ENCODE measurements at places on chromosomes 3 and 15.

DNA sequence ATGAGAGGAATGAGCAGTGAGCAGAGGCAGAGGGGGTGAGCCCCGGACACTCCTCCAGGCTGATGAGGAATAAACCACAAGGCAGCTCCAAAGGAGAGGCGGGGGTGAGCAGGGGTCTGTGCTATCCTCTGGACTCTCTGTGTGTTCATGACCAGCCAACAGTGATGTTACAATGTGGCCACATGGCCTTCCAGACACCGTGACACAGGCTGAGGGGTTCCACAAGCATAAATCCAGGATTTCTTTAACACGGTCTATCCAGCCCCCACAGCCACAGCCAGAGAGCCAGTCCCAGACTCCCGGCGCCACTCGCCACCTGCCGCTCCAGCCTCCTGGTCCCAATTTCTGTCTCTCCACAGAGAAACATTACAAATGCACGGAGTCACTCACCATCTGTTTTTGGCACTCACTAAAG is 24.4 kb downstream of the XXYLT1 start:
- no peak for DNase-seq

DNA sequence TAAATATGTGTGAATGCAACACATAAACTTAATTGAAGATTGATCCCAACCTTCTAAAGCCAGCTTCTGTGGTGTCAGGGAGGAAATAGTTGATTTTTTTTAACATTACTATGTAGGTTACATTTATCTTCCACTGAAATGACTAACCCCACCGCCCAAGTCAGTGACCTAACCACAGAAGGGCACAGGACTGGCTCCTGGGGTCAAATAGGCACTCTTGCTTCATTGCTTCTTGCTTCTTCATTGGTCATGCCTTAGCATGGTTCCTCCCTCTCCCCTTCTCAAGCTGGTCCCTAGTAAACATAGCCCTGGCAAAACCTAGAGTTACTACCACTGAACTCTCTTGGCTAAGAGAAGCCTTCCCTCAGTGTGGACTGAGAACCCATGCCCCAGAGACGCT is 12.3 kb downstream of the EIF1B start:
- DNase-seq: no peak

DNA sequence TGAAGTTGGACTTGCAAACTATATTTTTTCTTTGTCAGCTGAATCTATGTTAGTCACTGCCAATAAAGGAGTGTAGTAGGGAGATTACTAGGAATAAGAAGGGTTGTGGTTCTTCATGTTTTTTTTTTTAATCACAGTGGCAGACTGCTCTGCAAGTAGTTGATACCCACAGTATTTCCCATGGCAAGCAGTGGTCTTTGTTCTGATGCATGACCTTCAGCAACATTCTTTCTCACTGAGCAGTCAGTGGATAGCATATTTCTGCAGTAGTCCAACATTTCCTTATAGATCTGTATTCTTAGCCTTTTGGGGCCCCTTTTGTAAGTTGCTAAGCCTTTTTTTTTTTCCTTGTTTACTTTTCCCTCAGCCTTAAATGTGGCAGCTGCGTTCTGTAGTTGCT is 151.1 kb downstream of the DOCK3 start:
- DNase-seq: no peak

- DNase-seq: no peak
Observed at GRCh38 chr3:35708394-35709271, 69.3 kb downstream of the ARPP21 start.

DNA sequence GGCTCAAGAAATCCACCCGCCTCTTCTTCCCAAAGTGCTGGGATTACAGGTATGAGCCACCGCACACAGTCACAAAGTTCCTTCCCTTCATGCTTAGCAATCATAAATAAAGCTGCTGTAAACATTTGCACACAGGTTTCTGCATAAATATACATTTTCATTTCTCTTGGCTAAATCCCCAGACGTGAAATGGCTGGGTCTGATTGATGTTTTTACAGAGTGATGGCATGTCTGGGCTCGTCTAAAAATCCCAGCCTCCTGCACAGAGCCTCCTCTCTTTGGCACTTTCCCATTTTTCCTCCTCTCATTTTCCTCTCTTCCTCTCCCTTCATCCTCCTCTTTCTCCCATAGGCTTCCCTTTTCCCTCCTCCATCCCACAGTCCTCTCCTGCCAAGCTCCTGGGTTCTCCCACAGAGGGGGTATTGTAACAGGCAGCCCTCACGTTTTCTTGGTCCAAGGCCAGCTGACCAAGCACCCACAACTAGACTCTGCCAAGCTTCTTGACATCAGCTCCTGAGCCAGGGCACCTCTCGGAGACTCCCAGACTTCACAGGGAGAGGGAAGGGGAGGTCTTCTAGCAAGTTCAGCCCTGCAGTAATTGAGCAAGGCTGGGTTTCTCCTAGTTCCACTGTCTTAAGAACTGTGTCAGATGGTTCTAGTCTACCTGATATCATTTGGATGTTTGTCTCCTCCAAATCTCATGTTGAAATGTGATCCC is 10.5 kb upstream of the PLA2G4E start:
- DNase-seq: no peak

DNA sequence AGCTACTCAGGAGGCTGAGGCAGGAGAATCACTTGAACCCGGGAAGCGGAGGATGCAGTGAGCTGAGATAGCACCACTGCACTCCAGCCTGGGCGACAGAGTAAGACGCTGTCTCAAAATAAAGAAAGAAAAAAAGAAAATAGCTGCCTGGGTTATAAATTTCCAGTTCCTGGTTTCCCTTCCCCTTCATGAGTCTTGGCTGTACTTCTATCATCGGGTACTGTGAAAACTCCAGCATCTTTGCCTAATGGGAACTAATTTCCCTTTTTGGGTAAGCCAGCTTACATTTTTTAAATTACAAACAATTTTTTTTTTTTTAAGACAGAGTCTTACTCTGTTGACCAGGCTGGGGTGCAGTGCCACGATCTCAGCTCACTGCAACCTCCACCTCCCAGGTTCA is 15.0 kb downstream of the DENND4A start:
- DNase-seq: no peak

DNA sequence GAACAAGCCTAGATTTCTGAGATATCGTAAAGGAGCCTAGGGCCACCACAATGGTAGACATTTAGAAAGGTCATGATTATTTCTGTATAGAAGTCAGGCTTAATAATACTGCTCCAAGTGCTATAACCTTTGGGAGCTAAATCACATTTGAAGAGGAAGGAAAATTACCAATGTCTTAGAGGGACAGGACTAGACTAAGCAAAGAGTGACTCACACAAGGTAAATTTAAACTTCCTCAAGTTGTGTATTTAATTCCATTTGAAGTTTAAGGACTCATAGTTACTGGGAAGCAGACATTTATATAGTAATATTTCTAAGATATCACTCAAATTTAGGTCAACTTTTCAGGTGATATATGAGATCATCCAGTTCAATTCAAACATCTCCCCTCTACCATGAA is 227.6 kb upstream of the MME start:
- no peak for DNase-seq

- no peak for DNase-seq
Observed at GRCh38 chr3:171777596-171777995, 32.7 kb downstream of the PLD1 start.
